ENCODE measurements at places on chromosomes 6 and 20.

DNA sequence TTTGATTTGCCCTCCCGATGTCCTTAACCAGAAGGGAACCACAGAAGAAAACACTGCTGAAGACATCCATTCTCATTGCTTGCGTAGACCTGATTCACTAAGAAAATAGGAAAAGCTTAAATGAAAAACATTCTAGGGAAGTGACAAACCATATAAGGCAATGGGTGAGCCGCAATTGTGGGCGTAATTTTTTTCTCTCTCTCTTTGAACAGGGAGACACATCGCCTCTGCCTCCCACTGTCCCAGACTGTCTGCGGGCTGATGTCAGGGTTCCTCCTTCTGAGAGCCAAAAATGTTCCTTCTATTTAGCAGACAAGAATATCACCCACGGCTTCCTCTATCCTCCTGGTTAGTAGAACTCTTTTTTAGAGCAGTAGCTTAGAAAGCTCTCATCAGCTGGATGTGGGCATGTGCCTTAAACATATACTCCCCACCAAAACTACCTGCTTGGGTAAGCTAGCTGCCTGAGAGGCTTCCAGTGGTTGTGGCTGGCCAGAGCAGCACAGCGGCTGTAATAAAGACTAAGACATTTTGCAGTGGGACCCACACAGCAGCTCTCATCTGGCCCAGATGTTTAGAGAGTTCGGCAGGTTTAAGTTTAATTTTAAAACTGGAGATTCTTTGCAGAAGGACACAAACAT is 22.7 kb upstream of the CTAGE9 start:
- no peak for DNase-seq

- no peak for DNase-seq
These were observed 39.2 kb downstream of the PSMG4 start for GRCh38 chr6:3297909-3298308.

DNA sequence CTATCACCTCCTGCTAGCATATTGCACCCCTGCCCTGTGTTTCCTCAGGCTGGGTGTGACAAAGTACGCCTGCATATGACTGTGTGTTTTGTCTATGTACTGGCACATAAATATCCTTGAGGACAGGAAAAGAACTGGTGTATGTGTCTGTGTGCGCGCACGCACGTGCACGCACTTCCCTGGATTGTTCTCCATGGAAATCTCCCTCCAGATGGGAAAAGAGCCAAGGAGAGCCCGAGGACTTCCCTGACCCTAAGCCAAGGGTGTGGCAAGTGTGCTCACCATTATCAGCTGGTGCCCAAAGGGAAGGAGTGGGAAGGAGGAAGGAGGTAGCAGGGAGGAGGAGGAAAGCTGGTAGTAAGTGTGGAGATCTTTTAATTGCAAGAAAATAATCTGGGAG is 117.6 kb downstream of the HIVEP2 start:
- DNase-seq, result no peak

DNA sequence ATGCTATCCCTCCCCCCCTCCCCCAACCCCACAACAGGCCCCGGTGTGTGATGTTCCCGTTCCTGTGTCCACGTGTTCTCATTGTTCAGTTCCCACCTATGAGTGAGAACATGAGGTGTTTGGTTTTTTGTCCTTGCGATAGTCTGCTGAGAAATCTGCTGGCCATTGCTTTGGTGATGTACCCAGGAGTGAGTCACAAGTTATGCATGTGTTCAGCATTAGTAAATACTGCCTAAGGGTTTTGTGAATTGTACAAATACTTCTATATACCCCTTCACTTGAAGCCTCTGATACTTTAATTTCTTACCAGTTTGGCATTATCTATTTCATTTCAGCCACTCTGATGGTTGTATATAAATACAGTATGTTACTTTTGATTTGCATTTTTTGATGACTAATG is 711.3 kb upstream of the GJE1 start:
- DNase-seq, result no peak

DNA sequence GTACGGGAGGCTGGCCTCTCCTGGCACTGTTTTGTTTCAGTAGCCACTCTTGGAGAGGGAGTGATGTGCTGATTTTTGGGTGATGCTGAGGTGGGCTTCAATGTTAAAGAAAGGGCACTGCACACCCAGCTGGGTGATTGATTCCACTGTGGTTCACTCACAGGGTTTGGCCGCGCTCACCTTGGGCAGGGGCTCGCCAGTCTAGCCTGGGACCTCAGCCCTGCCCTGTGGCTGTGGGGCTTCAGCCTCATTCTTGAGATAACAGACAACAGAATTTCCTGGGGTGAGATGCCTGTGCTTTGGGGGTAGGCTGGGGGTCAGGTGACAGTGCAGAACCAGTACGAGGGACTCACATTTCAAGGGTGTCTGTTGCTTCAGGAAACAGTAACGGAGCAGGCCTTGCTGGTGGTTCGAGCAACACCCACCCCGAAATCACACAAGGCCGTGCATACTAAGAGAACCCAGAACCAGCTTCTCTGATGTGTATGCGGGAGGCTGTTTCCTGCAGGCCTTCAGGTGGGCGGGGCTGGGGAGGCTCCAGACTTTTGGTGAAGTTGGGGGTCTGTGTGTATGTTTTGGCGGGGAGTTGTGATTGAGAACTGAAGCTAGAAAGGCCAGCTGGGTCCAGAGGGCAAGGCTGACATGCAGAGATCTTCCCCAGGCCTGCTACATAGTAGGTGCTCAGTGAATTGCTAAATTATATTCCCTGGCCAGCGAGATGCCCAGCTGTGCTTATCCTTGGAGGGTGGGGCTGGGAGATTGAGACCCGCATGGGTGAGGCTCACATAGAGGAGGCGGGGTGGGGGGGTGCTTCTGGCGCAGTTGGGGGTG is 154.2 kb upstream of the RNF24 start:
- no peak for DNase-seq

DNA sequence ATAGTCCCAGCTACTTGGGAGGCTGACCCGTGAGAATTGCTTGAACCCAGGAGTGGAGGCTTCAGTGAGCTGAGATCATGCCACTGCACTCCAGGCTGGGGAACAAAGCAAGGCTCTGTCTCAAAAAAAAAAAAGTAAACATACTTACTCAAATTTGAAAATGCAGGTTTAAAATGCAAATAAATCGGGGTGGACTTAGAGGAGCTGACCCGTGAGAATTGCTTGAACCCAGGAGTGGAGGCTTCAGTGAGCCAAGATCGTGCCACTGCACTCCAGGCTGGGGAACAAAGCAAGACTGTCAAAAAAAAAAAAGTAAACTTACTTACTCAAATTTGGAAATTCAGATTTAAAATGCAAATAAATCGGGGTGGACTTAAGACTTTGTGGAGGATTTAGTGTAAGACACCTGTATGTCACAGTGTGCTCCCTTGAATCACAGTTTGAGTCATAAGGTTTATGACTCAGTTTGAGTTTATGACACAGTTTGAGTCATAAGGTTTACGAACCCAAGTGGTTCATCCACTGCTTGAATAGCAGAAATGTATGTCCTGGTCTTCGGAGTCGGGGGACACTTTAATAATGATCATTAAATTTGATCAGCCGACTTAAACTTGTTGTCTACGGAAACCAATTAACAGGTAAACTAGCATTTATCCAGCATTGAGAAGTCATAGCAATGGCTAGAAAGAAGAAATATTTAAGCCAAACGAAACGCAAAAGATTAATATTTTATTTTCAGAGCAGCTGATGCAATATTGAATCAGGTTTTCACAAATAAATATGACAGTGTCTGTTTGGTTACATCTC is 6.8 kb upstream of the MRPS10 start:
- DNase-seq, result peak; percentile 47

GRCh38 chr6:17027441-17027840 is 74.4 kb upstream of the STMND1 start:
- DNase-seq, result no peak

DNA sequence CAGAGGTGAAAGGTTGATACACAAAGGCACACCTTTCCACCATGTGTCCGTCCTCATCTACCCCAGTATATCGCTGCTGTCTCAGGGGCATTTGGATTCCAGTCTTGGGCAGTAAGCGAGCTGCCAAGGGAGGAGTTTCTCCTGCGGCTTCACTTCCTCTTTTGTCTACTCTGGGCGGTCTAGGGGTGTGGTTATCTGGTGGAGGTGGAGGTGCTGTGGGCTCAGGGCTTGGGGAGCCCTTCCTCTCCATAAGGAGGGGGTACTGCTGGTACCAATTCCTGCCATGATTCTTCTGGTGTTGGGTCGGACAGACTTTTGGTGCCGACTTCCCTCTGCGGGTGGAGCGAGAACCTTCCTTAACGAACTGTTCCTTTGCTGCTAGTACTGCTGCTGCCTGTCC is 31.9 kb upstream of the FABP7 start:
- DNase-seq, result peak; percentile 2

DNA sequence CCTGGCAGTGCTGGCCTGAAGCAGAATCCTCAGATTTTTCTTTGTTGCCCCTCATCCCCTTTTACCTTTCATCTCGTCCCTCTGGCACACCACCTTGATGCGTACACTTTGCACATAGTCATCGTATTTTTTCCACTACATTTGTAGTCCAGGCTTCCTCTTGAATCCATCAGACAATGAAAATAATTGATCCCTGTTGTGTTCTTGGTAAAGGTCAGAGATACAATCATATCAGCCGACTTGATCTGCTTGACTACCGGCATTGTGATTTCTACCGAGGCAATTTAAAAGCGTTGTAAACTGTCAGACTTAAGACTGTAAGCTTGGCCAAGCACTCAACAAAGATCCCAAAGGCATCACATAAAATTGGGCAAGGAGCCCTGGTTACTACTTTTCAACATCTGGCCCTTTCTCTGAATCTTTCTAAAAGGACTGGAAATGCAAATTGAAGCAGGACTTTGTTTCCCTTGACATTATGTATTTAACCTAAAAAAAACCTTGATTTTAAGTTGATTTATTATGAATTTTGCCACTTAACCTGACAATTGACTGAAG is 512.6 kb downstream of the LMBRD1 start:
- DNase-seq, result no peak

DNA sequence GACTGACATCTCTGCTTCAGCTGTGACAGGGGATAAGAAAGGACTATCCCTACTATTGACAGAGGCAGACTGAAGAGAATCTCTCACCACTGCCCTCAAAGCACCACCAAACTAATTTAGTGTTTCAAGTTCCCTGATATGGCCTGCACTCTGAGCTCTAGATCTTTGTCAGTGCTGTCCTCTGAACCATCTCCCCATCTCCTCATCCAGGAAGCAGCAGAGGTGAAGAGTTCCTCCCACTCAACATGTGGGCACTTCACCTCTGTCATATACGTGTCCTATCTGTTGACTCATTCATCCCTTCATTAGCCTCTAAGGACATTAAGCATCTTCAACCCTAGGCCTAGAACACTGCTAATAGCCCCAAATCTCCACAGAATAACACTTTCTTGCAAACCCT is 14.1 kb downstream of the FAM210B start:
- no peak for DNase-seq

Data from CD4-positive, alpha-beta T cell treated with Interleukin-4 for 4 hours (primary cell).